ENCODE measurements at places on chromosomes 2 and 18.

- no peak for DNase-seq
Observed at GRCh38 chr2:113964436-113964835, 74.5 kb downstream of the ACTR3 start.

DNA sequence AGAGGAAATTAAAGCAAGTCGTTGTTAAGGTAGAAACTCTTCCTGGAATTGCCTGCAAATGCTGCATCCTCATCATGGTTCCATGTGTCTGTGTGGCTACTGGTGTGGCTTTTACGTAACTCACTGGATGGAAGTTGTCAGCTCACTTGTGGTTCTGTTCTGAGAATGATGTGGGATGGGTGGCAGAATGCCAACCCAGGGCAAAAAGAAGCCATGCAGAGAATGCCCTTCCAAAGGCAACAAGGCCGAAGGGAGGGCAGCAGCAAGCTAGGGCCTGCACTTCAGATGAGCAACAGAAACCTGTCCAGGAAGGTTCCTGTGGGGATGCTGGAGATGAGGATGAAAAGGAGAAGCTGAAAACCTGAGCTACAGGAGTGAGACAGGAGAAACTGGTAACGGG is 10.4 kb upstream of the NAPG start:
- DNase-seq, result no peak

DNA sequence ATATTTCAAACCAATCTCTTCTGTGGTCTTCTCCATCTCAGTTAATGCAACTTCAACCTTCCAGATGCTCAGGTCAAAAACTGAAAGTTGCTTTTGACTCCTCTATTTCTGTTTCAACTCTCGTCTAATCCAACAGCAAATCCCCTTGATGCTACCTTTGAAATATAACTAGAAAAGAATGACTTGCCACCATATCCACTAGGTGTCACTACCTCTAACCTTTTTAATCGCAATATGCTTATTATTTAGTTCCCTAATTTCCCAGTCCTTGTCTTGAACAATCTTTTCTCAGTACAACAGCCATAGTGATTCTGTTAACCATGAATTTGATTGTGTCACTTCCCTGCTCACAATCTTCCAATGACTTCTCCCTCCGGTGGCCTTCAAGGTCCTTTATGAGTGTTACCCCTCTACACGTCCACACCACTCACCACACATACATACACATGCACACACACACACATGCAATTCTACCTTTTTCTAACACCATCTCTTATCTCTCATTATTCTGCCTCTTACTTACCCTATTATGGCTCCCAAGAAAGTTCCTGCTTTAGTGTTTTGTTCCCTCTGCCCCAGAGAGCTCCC is 245.5 kb upstream of the KCNJ3 start:
- no peak for DNase-seq

DNA sequence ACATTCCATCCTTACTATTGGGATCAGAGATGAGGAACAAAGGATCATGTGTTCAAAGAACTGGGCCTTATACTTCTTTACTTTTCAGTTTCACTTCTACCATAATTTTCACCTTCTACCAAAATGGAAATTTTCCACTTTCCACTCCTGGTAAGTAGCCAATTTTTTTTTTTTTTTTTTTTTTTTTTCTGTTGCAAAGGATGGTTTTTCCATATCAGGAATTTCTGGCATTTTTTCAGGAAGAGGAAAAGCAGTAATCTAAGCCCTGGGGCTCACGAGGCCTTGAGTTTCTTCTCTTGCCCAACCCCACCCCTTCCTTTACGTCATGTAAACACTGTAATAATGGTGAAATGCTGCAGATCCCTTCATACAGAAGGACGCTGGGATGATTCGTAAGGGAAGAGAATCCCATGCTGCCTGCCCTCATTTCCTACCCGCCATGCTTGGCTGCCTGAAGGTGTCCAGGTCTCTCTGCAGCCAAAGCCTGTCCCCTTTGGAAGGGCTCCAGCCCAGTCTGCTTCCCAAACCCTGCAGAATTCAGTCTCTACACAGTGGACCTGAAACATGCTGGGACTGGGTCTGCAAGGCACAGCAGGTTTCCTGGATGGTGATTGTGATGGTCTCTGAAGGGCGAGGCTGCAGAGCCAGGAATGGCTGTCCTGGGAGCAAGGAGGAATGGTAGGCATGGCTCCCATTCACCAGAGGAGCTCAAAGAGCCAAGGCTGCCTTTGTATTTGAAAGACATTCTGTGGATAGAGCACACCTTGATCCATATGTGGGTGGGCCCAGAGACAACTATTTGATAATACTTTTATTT is 57.0 kb downstream of the EFR3B start:
- no peak for DNase-seq

- DNase-seq, result peak; percentile 21
Observed at GRCh38 chr18:60196836-60197606, 175.6 kb downstream of the MC4R start.

GRCh38 chr18:58288921-58289797 is 245.1 kb downstream of the NEDD4L start:
- no peak for DNase-seq

GRCh38 chr2:241232736-241233575 is 44.5 kb downstream of the ANO7 start:
- DNase-seq, result no peak
